AG08395 (cell line): ENCODE measurements at places on chromosomes 13 and 19.

DNA sequence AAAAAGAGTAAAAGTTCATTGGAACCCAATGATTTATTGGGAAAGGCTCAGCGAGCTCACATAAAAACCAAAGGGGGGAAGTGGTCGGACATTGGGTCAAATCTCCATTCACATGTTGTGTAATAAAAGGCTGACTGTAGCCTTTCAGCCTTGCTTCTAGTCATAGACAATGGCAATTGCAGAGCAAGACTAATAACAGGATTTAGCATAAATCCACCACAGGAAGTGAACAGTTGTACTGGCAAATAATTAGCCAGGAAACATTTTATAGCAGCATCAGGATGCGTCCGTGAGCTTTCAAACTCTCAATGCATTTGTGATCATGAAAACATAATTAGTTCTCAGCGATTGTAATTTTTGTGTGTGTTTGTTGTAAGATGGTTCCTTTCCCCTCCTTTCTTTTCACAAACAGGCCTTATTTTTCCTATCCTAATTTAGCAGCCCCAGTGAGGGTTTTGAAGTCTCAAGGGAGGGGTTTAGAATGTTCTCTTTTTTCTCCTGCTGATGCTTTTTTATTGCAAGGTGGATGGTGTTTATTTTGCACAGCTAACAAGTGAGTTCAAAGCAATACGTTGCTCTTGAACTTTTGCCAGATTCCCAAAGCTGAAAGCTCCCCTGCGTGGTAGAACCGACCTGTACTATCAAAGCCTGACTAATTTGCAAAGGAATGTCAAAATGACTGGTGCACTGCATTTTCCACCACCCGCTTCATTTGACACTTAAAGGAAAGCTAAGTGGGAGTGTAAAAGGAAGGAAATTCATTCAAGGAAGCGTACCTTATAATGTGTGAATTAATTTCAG is 105.6 kb downstream of the SPRY2 start:
- DNase-seq = no peak

- DNase-seq = no peak
These were observed 1456.2 kb upstream of the SLC10A2 start for GRCh38 chr13:104522235-104523072.

DNA sequence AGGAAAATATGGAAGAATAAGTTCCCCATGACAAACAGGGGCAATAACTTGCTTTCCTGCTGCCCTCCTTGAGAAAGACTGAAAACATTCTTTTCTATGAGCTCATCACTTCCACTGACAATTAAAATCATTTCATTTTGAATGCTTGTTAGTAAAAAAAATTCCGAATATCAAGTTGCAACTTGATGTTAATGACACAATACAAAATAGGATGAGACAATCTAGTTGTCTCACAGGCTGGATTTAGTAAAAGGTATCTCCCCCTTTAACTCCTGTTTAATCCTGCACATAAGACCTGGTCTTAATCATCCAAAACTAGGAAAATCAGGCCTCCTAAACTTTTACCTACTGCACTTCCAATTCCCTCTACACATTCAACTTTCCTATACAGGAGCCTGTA is 24.7 kb downstream of the IRS2 start:
- no peak for DNase-seq

DNA sequence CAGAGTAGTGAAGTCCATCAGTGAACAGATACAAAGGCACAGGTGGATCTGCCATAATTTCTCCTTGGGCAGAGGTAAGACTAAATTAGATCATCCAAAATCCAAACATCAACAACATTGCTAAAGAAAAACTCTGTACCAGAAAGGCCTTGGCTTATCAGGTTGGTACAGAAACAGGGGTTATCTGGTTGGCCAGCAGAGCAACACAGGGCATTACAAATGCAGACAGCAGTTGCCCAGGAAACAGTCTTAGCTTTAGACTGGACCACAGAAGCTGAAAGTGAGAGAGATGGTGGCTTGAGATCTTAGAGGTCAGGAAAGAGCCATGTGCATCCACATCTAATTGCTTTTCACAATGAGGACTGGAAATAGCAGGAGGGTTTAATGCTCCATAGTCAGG is 26.6 kb upstream of the DGKH start:
- DNase-seq = no peak

- no peak for DNase-seq
These were observed 3.1 kb downstream of the IRGQ start for GRCh38 chr19:43592800-43593350.

DNA sequence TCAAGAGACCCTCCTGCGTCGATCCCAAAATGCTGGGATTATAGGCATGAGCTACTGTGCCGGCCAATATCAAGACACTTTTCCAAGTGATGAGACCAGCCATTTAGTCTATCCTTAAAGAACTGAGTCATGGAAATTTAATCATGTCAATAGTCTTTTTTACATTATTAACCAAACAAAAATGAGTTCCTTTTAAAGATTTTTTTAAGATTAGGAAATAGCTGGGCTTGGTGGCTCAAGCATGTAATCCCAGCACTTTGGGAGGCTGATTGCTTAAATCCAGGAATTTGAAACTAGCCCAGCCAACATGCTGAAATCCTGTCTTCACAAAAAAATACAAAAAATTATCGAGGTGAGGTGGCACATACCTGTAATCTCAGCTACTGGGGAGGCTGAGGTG is 16.7 kb upstream of the ZNF564 start:
- DNase-seq = no peak

- no peak for DNase-seq
These were observed 263.2 kb upstream of the SPRY2 start for GRCh38 chr13:80604098-80604497.

DNA sequence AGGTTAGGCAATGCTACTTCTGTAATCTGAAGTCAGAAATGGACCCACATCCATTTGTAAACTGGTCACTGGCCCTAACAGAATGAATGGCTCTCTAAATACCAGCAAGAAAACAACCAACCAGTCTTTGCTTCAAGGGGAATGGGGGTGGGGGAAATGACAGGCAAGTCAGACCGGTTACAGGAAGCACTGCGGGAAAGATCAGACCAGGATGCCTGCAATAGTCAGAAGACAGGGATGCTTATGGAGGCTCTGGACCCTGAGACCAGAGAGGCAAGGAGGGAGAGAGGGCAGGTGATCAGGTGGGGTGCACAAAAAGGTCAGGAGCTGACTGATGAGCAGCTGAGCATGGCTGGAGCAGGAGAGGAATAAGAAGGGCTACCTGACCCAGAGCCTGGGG is 13.1 kb downstream of the MED26 start:
- no peak for DNase-seq

DNA sequence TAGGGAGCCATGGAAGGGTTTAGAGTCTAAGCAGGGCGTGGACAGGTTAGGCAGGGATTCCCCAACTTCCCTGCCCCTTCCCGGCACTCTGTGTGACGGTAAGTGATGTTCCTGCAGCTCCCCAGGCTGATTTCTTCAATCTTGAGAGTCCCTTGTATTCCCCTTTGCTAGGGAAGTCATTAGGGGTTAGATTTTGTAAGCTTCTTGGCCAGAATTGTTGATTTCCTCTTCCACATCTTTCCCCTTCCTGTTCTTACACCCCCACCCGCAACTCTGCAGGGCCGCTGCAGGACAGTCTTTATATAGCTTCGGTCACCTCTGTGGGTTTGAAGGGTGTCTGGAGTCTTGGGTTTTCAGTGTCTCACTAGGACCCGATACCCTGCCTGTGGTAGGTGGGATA is 10.6 kb upstream of the ADGRE1 start:
- DNase-seq = no peak

- DNase-seq = no peak
These were observed 332 bp downstream of the IRGQ start for GRCh38 chr19:43595605-43595998.

DNA sequence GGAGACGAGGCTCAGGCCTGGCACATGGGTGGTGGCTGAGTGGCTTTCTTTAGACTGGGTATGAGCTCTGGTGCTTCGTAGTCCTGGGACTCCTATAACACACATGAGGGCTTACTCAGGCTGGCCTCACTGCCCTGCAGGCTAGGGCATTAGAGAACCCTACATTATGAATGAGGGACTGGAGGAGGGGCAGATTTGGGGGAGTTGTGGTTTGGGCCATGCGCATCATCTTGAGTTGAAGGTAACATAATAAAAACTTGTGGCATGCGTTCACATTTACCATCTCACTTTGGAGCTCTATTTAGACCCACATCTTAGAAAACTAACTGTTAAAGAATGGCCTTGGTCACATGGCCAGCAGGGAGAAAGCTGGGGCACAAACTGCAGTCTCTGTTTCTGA is 54.2 kb downstream of the STARD13 start:
- no peak for DNase-seq

- no peak for DNase-seq
These were observed 6.5 kb downstream of the TRAPPC5 start for GRCh38 chr19:7687177-7687576.

GRCh38 chr13:99702687-99703319 is 201.5 kb downstream of the TM9SF2 start:
- DNase-seq = no peak

- peak; percentile 75 for DNase-seq
These were observed 80.4 kb downstream of the LRCH1 start for GRCh38 chr13:46633416-46633815.

GRCh38 chr13:100542826-100543156 is 45.8 kb downstream of the GGACT start:
- peak; percentile 63 for DNase-seq

- no peak for DNase-seq
These were observed 21.3 kb downstream of the ZNF607 start for GRCh38 chr19:37698216-37698615.

- DNase-seq = no peak
These were observed 5.0 kb upstream of the KMT2B start for GRCh38 chr19:35712567-35713505.

GRCh38 chr13:101492251-101492910 is 39.9 kb downstream of the ITGBL1 start:
- DNase-seq = peak; percentile 31

DNA sequence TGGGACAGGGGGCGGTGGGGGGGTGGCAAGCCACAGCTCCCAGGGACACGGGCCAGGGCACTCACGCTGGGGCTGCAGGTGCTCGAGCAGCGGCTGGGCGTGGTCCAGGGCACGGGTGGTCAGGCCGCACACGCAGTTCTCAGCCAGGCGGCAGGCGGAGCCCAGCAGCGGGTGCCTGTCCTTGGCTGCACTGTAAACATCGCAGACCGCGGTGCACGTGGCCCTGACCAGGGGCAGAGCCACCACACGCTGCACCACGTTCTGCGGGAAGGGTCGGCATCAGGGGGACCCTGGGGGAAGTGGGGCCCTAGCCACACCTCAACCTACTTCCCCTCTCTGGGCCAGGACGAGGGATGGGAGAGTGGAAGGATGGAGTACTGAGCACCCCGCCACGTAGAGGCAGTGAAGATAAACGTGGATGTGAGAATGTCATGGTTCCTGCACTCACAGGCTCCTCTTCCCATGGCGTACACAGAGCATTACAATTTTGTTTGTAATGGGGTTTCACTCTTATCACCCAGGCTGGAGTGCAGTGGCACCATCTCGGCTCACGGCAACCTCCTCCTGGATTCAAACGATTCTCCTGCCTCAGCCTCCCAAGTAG is 3.4 kb downstream of the PLIN5 start:
- DNase-seq = no peak
